ENCODE measurements at places on chromosomes 6 and 20. TPM values are rescaled to one million over a fixed set of nuclear protein-coding genes. Genes with fewer than 3 reads are reported as not detected.

GRCh38 chr6:44110005-44110676, 17.1 kb downstream of the MRPL14 start:
- H3K4me3 ChIP-seq: no peak overlapping the region
- no peaks in the 10 kb centered on the region for H3K4me1 ChIP-seq
- peak overlapping the region; percentile 45 for H3K27ac ChIP-seq
- H3K27me3 ChIP-seq: no peaks in the 10 kb centered on the region
- no peak for DNase-seq

- no peaks in the 10 kb centered on the region for H3K27me3 ChIP-seq
- no peak for DNase-seq
- no peak overlapping the region for H3K27ac ChIP-seq
- no peaks in the 10 kb centered on the region for H3K4me1 ChIP-seq
- H3K36me3 ChIP-seq: no peaks in the 10 kb centered on the region
These were observed 8.8 kb upstream of the PIM1 start for GRCh38 chr6:37160922-37161778.

- no peak overlapping the region for H3K27ac ChIP-seq
- DNase-seq: no peak
- H3K27me3 ChIP-seq: no peaks in the 10 kb centered on the region
- H3K4me3 ChIP-seq: no peak overlapping the region
These were observed 212.4 kb downstream of the GRIK2 start for GRCh38 chr6:101605874-101606273.

DNA sequence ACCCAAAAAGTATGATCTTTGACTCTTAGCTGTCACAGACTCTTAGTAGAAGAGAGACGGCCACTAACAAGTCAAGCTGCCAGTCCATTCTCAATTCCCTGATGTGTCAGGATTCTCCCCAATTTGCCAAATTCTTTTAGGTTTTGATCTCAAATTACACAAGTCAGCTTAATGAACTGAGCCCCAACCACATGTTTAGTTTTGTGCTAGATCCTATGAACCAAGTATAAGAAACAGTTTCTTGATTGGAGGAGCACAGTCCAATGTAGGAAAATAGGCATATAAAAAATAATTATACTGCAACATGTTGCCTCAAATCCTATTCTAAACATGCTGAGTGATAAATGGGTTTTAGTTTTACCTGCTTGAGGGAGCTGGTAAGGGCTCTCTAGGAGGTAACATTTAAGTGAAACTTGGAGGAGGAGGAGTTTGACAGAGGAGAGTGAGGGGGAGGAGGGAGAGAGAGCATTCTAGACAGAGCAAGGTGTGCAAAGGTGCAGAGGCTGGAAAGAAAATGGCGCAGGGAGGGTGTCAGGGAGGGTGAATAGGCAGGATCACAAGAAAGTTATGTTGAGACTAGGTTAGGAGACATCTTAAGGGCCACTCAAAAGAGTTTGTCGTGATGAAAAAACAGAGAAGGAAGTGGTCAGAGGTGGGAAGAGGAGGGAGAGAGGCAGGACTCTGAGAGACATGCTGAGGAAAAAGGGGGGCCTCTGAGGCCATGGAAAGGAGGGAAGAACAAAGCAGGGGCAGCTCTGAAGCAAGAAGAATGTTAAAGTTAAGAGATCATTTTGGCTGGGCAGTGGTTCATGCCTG, 22.8 kb upstream of the FAM83C start:
- no peaks in the 10 kb centered on the region for H3K27me3 ChIP-seq
- peak overlapping the region; percentile 27 for H3K27ac ChIP-seq
- H3K4me3 ChIP-seq: no peak overlapping the region
- no peaks in the 10 kb centered on the region for H3K36me3 ChIP-seq

Gene FAM209A
- total RNA-seq: not detected

Gene CST7
- not detected for total RNA-seq

- H3K27me3 ChIP-seq: no peaks in the 10 kb centered on the region
- no peak overlapping the region for H3K27ac ChIP-seq
- no peaks in the 10 kb centered on the region for H3K4me1 ChIP-seq
- no peak overlapping the region for H3K4me3 ChIP-seq
- no peaks in the 10 kb centered on the region for H3K36me3 ChIP-seq
These were observed 35.5 kb upstream of the BMP2 start for GRCh38 chr20:6732001-6732447.

Measured in GM23338 (cell line).